ENCODE measurements at places on chromosomes 7 and 10.
A peak's percentile ranks its signal among the peaks of the same experiment; 100 is the strongest.

DNA sequence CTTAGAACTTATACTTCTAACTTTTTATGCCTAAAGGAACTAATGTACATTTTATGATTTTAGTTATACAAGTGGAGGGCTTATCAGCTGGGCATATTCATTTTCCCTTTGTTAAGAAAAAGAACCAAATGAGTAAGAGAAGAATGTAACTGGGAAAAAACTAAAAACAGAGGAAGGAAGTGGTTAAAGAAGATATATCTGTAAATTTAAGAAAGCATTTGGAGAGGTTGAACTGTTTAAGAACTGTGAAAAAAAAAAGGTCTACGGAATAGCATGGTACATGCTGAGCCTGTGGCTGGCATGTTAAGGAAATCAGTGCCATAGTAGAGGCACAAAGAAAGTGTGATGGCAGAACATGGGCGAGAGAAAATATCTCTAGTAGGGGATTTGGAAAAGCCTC is 6.2 kb downstream of the MDFIC start:
- peaks cover 29% of the 10 kb centered on the region for H3K4me1 ChIP-seq
- no peak overlapping the region for H3K27ac ChIP-seq
- H3K27me3 ChIP-seq = no peaks in the 10 kb centered on the region
- H3K4me3 ChIP-seq = no peak overlapping the region
- peaks cover 25% of the 10 kb centered on the region for H3K36me3 ChIP-seq

DNA sequence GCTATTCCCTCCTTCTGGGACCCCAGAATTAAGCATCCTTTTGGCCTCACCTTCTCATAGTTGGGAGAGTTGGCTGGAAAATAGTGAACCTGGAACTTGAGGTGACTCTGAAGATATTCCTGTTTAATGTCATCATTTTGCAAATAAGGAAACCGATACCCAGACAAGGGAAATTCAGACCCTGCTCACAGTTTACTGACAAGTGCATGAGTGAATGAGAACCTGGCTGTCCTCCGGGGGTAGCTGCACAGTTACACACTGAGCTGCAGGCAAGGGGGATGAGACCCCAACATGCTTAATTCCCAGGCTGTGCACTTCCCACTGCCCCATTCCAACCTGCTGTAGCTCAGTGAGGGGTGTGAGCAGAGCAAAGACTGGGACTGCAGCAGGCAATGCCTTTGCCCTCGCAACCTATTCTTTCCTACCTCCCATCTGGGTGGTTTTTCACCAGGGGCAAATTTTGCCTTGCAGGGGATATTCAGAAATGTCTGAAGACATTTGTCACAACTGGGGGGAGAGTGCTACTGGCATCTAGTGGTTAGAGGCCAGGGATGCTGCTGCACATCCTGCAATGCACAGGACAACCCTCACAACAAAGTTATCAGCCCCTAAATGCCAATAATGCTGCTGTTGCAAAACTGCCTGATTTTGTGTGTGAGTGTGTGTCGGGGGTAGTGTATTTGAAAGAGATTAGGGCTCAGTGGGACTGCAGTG is 136.2 kb downstream of the SORCS3 start:
- DNase-seq = no peak
- no peak overlapping the region for H3K4me3 ChIP-seq
- no peak overlapping the region for H3K27ac ChIP-seq
- H3K36me3 ChIP-seq = no peaks in the 10 kb centered on the region
- peaks cover 3% of the 10 kb centered on the region for H3K27me3 ChIP-seq
- no peaks in the 10 kb centered on the region for H3K4me1 ChIP-seq

DNA sequence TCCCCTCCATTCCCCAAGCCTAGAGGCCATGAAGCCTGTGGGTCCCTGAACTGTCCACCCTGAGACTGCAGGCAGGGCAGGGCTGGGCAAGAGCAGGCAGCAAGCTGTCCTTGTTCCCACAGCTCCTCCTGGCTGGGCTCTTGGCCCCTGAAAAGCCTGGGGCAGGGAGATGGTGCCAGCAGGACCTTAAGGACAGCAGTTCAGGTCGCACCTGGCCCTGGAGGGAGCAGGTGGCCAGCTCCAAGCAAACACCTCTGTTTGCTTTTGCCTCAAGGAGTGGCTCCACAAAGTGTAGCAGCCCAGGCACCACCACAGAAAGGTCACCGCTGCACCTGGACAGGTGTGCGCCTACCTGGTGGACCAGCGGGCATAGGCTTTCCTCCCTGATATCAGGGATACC is 5.2 kb downstream of the RET start:
- no peaks in the 10 kb centered on the region for H3K36me3 ChIP-seq
- H3K4me1 ChIP-seq = no peaks in the 10 kb centered on the region
- no peak overlapping the region for H3K27ac ChIP-seq

GRCh38 chr10:107546986-107547385 is 382.5 kb upstream of the SORCS1 start:
- H3K36me3 ChIP-seq = no peaks in the 10 kb centered on the region
- no peak overlapping the region for H3K27ac ChIP-seq
- H3K4me3 ChIP-seq = no peak overlapping the region
- no peak for DNase-seq

DNA sequence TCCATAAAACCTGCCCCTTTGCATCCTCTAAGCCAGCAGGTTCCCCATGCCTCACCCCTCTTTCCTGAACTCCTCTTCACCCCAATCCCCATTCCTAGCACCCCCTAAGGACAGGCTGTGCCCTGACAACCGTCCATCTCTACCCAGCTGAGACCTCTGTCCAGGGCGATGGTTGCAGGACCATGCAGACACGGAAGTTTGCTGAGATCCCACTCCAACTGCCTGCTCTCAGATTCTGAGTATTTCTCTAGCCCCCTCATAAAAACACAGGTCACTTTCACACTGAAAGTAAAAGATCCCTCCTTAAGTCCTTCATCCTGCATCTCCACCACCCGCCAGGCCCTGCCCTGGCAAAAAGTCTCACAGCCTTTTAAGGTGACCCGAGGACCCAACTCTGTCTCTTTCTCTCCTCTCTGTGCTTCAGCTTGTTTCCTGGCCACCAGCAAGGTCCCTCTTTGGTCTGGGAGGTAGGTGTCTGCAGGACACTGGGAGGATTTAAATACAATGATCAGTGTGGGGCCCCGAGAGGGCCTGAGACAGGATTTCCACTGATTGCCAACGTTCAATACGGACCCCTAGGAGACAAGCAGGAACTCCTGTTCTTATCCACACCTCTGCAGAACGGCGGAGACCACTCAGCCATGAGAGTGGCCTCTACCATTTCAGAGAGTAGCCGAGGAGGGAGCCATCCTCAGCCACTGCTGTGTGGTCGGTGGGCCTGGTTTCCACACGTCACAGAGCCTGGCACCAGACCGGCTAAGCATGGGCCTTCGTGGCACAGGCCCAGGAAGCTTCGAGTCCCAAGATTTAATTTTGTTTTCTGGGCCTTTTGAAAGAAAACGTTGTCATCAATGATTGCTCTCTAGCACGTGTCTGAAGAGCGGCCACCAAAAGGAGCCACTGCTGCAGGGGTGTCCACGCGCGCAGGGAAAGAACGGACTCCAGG is 27.9 kb downstream of the CALML3 start:
- DNase-seq = no peak
- H3K4me1 ChIP-seq = peaks cover 28% of the 10 kb centered on the region
- no peaks in the 10 kb centered on the region for H3K27me3 ChIP-seq

DNA sequence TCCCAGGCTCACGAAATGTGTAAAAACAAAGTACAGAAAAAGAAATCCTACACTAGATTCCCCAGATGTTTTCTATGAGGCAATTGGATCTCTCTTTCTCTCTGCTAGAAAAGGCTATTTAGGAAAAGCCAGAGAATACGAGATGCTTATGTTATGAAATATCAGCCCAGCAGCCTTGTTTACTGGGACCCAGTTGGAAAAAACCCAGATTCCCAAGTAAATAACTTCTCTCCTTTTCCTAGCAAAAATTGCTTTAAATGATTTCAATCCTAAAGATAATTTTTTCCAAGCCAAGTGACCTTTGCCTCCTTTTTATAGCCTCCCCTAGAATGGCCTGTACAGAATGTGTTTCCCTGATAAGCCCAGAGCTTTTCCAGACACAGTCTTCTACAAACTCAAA is 199.3 kb downstream of the PLXNA4 start:
- DNase-seq = no peak
- H3K27me3 ChIP-seq = peaks cover 2% of the 10 kb centered on the region
- H3K36me3 ChIP-seq = no peaks in the 10 kb centered on the region

DNA sequence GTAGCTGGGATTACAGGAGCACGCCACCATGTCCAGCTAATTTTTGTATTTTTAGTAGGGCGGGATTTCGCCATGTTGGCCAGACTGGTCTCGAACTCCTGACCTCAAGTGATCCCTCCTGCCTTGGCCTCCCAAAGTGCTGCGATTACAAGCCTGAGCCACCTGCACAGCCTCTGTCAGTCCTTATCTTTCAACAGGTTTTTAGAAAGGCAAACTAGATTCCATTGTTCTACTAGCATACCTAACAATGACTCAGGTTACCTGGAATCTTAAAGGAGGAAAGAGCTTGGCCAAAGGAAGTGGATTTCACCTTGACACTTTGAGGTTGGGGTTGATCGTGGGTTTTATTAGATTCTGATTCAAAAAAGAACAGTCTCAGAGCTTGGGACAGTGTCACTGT is 3.2 kb downstream of the ABCC2 start:
- no peak for DNase-seq
- H3K27me3 ChIP-seq = no peaks in the 10 kb centered on the region
- peaks cover 3% of the 10 kb centered on the region for H3K36me3 ChIP-seq
- no peak overlapping the region for H3K27ac ChIP-seq
- H3K4me3 ChIP-seq = no peak overlapping the region

- peak overlapping the region; percentile 78 for H3K4me3 ChIP-seq
- peak; percentile 60 for DNase-seq
- peak overlapping the region; percentile 92 for H3K27ac ChIP-seq
- H3K36me3 ChIP-seq = peaks cover 26% of the 10 kb centered on the region
- H3K4me1 ChIP-seq = peaks cover 84% of the 10 kb centered on the region
Measured at GRCh38 chr10:6530211-6530840, 49.8 kb downstream of the PRKCQ start.

DNA sequence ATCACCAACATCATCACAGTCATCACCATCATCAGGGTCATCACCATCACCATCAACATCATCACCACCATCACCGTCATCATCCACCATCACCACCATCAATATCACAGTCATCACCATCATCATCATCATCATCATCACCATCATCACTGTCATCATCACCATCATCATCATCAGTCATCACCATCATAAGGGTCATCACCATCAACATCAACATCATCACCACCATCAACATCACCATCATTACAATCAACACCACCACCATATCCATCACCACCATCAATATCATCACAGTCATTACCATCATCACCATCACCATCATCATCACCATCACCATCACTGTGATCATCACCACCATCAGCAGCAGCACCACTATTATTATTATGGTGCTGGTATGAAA is 218.9 kb downstream of the TNS3 start:
- H3K4me1 ChIP-seq = peaks cover 2% of the 10 kb centered on the region
- H3K27me3 ChIP-seq = peaks cover 3% of the 10 kb centered on the region
- DNase-seq = no peak
- no peak overlapping the region for H3K27ac ChIP-seq

GRCh38 chr10:128307820-128308219 is 181.6 kb upstream of the MKI67 start:
- no peaks in the 10 kb centered on the region for H3K27me3 ChIP-seq
- H3K4me1 ChIP-seq = no peaks in the 10 kb centered on the region
- H3K36me3 ChIP-seq = no peaks in the 10 kb centered on the region
- H3K4me3 ChIP-seq = no peak overlapping the region

DNA sequence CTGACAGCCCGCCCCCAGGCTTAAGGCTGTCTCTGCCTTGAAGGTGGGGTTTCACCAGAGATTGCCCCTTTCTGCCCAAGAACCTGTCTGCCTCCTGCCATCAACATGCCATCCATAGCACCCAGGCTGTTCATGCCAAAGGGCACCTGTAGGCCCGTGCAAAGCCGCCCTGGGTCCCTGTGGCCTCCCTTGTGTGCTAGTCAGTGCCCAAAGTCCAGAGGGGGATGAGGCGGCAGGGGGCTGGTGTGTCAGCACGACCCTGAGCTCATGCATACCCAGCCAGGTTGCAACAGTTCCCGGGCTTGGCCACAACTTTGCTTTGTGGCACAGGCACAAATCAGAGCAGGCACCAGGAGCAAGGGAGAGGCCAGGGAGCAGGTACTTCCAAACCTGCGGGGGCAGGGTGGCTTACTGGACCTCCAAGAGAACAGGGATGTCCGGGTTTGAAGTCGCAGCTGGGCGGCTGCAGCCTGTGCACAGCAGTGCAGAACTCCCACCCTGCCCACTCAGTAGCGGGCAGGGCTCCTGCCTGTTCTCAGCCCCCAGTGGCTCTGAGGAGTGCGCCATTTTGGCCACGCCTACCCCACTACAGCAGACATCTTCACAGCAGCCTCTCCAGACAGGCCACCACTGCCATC is 671.1 kb upstream of the GRM3 start:
- no peak overlapping the region for H3K27ac ChIP-seq
- no peaks in the 10 kb centered on the region for H3K4me1 ChIP-seq
- DNase-seq = no peak

- no peak overlapping the region for H3K27ac ChIP-seq
- no peaks in the 10 kb centered on the region for H3K4me1 ChIP-seq
Measured at GRCh38 chr7:125316466-125316865, 386.8 kb upstream of the POT1 start.

- DNase-seq = no peak
- H3K27ac ChIP-seq = no peak overlapping the region
- H3K36me3 ChIP-seq = no peaks in the 10 kb centered on the region
- H3K27me3 ChIP-seq = no peaks in the 10 kb centered on the region
Measured at GRCh38 chr10:36278176-36278575, 636.1 kb upstream of the FZD8 start.

GRCh38 chr7:112279042-112279441 is 72.5 kb downstream of the ZNF277 start:
- H3K27me3 ChIP-seq = no peaks in the 10 kb centered on the region
- no peaks in the 10 kb centered on the region for H3K36me3 ChIP-seq
- H3K27ac ChIP-seq = no peak overlapping the region
- H3K4me1 ChIP-seq = peaks cover 12% of the 10 kb centered on the region

GRCh38 chr7:11005202-11005601 is 31.5 kb downstream of the PHF14 start:
- no peak overlapping the region for H3K4me3 ChIP-seq
- H3K27ac ChIP-seq = no peak overlapping the region
- peaks cover 26% of the 10 kb centered on the region for H3K4me1 ChIP-seq

DNA sequence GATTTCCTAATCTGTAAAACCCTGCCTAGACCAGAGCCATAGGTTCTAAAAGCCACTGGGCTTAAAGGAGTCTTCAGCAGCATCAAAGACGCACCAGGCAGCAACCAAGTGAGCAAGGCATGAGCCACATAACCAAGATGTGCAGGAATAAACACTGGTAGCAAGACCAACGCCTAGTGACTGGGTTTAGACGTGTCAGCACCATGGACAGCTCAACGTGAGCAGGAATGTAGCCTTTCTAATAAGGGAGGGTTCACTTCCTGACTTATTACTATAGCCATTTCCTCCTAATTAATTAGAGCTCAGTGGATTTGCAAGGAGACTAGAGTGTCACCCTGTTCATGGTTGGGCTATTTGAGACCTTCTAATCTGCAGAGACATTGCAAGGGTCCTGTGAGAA is 223.7 kb downstream of the LHFPL3 start:
- no peaks in the 10 kb centered on the region for H3K4me1 ChIP-seq
- DNase-seq = peak; percentile 24
- H3K4me3 ChIP-seq = no peak overlapping the region
- H3K27me3 ChIP-seq = no peaks in the 10 kb centered on the region
- H3K27ac ChIP-seq = no peak overlapping the region
- H3K36me3 ChIP-seq = no peaks in the 10 kb centered on the region
